ENCODE measurements at places on chromosomes 4 and X.

DNA sequence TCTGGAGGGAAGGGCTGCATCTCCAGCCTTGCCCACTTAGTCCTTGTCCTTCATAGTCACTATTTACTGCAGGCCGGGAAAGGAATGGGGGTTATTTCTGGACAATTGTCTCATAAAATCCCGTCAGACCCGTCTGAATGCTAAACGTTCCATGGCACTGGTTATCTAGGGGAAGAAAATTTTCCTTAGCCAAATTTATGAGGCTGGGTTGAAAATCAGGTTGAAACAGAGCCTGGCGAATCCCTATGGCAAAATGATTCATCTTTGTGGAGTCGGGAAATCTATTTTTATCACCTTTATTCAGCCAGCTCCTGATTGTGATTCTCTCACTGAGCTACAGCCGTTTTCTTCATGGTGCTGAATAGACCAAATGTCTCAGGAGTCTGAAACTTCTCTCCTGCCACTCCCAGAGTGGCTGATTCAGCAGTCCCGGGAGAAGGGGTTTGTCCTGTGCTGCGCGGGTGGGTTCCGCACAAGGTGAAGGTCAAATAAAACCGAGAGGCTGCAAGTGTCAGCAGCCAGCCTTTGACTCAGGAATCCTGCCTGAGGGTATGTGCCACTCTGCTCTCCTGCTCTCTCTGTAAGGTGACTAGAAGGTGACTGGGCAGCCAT lies 1.0 kb downstream of the LIMCH1 start:
- DNase-seq, result peak; percentile 49

- DNase-seq, result no peak
These were observed 23.9 kb upstream of the TRPC3 start for GRCh38 chr4:121975784-121976183.

- DNase-seq, result peak; percentile 34
These were observed 123.1 kb upstream of the SLC34A2 start for GRCh38 chr4:25532591-25532990.

DNA sequence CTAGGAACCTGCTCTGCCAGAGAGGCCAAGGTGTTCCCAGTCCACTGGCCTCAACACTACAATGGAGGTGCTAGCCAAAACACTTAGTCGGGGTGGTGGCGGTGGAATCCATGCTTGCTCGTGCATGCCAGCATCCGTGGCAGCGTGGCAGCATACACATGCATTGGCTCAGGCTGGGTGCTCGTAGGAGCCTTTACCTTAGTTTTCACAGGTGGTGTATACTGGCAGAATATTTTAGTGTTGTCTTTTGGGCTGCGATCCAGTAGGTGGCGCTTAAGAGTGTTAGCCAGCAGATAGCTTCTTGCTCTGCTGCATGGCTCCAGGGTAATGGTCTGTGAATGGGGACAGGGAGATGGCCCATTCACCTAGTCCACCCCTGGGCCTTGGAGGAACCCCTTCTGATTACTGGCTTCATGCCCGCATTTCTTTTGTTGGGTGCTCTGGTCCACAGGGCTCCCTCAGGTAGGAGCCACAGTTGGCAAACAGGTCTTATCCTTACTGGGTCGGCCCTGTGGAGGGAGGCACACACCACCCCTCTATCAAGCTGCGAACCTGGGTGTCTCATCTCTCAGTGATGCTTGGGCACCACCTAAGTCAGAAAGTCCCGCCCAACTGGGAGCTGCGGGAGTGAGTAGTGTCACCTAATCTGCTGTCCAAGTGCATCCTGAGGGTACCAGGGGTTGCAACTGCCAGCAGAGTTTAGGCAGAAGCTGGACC lies 40.0 kb downstream of the RIPPLY1 start:
- no peak for DNase-seq

- DNase-seq, result no peak
These were observed 14.1 kb downstream of the PSAPL1 start for GRCh38 chr4:7420661-7421040.

DNA sequence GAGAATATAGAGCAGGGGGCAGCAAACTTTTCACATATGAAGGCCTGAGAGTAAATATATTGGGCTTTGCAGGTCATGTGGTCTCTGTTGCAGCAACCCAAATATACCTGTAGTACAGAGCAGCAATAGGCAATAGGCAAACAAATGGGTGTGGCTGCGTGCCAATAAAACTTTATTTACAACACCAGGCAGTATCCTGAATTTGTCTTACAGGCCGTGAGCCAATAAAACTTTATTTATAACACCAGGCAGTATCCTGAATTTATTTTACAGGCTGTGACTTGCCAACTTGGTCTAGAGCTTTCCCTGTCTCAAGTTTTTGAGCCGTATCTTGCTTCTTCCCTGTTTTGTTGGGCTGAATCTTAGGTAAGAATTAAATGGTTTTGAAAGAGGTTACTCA lies 118.2 kb downstream of the PHEX start:
- no peak for DNase-seq

- DNase-seq, result no peak
These were observed 485.7 kb upstream of the HS3ST1 start for GRCh38 chr4:11914406-11914805.

- no peak for DNase-seq
These were observed 569 bp upstream of the PDLIM5 start for GRCh38 chr4:94451051-94451694.

DNA sequence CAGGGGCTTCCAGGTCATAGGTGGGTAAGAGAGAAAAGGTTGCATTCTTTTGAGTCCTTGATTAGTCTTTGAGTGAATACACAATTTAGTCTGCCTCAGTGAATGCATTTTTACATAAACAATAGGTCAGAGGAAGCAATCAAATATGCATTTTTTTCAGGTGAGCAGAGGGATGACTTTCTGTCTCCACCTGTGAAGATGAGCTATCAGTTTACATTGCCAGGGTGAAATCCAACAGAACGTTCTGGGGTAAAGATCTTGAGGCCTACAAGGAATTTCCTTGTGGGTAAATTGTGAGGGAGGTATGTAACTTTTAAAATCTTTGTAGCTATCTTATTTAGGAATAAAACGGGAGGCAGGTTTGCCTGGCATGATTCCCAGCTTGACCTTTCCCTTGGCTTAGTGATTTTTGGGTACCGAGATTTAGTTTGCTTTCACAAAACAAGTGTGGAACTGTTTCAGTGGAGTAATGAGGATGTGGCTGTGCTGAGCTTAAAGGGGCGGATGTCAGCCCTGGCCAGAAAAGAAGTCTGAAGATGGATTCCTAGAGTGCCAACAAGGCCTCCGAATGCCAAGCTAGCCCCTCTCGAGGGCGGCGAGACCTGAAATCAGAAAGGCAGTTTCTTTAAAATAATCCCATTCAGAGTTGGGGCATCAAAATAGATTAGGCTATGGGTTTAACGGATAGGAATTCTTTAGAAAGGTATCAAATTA lies 29.5 kb downstream of the TMEM131L start:
- DNase-seq, result no peak
